Neural progenitor cell (in vitro differentiated cells): ENCODE measurements at places on chromosomes 12 and 14. TPM values are rescaled to one million over a fixed set of nuclear protein-coding genes. Genes with fewer than 3 reads are reported as not detected.

Gene REP15
- total RNA-seq: 0.34 and 0.45 TPM in 2 replicates

Gene CRACR2A
- 0.06 and 1.1 TPM in 2 replicates for total RNA-seq

Gene CD163L1
- 0.22 TPM in 1 of 2 replicates, not detected in the other for total RNA-seq

- no peak overlapping the region for H3K4me3 ChIP-seq
- no peak overlapping the region for H3K27ac ChIP-seq
- H3K4me1 ChIP-seq: no peaks in the 10 kb centered on the region
- H3K27me3 ChIP-seq: no peaks in the 10 kb centered on the region
Measured at GRCh38 chr14:30680036-30680435, 57.9 kb downstream of the SCFD1 start.

DNA sequence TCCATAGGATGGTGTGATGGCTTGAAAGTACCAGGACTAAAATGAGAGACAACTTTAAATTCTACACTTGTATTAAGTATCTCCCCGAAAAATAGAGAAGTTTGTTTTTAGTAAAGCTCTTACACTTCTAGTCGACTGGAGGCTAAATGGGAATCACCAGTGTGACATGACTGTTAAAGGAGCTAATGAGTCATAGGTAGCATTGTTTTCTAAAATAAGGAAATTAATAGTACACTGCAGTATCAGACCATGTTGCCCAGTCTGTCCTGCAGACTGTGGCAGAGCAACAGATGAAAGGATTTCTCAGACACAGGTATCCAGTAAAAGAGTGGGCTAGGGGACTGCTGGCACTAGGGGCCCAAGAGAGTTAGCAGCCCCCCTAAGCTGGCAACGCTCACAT lies 140.1 kb downstream of the TMEM117 start:
- no peak overlapping the region for H3K27ac ChIP-seq
- H3K4me3 ChIP-seq: no peak overlapping the region
- H3K27me3 ChIP-seq: no peaks in the 10 kb centered on the region
- no peaks in the 10 kb centered on the region for H3K4me1 ChIP-seq
- H3K36me3 ChIP-seq: no peaks in the 10 kb centered on the region
- no peak for DNase-seq

GRCh38 chr12:102948941-102949352 lies 8.5 kb upstream of the ASCL1 start:
- H3K27me3 ChIP-seq: peaks cover 78% of the 10 kb centered on the region
- no peaks in the 10 kb centered on the region for H3K36me3 ChIP-seq
- peaks cover 26% of the 10 kb centered on the region for H3K4me1 ChIP-seq
- no peak overlapping the region for H3K4me3 ChIP-seq

- H3K4me3 ChIP-seq: no peak overlapping the region
- H3K4me1 ChIP-seq: no peaks in the 10 kb centered on the region
- no peak overlapping the region for H3K27ac ChIP-seq
- no peaks in the 10 kb centered on the region for H3K36me3 ChIP-seq
Measured at GRCh38 chr12:59147791-59148190, 227.5 kb upstream of the LRIG3 start.

GRCh38 chr12:570435-570920 lies 92.8 kb downstream of the NINJ2 start:
- H3K27ac ChIP-seq: no peak overlapping the region
- no peaks in the 10 kb centered on the region for H3K36me3 ChIP-seq
- H3K4me3 ChIP-seq: peak overlapping the region; percentile 56
- peak; percentile 70 for DNase-seq
- H3K4me1 ChIP-seq: peaks cover 20% of the 10 kb centered on the region
- peaks cover 5% of the 10 kb centered on the region for H3K27me3 ChIP-seq

DNA sequence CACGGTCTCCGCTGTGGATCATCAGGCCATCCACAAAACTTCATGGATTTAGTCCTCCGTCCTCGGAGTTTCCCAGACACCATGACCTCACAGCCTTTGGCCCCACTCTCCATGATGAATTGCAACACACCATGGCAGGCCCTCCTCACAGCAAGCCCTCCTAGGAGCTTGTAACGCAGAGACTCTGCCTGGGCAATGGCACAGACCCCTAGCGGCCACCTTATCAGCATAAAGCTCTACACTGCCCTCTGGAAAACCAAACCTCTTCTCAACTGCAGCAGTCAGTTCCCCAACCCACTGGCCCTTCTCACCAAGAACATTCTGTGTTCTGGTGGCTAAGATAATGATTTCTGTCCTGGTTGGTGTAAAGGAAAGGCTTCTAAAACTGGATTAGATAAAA lies 238.4 kb upstream of the USP15 start:
- DNase-seq: no peak
- no peak overlapping the region for H3K4me3 ChIP-seq
- H3K27ac ChIP-seq: no peak overlapping the region
- H3K4me1 ChIP-seq: no peaks in the 10 kb centered on the region
- no peaks in the 10 kb centered on the region for H3K27me3 ChIP-seq
- no peaks in the 10 kb centered on the region for H3K36me3 ChIP-seq

GRCh38 chr14:35117112-35117511 lies 4.7 kb downstream of the PPP2R3C start:
- no peaks in the 10 kb centered on the region for H3K36me3 ChIP-seq
- no peak for DNase-seq

- no peak overlapping the region for H3K27ac ChIP-seq
- no peaks in the 10 kb centered on the region for H3K27me3 ChIP-seq
- no peak overlapping the region for H3K4me3 ChIP-seq
- DNase-seq: no peak
- H3K36me3 ChIP-seq: no peaks in the 10 kb centered on the region
- no peaks in the 10 kb centered on the region for H3K4me1 ChIP-seq
Measured at GRCh38 chr12:87344699-87345098, 684.5 kb downstream of the C12orf50 start.
